Left ventricle myocardium inferior (tissue), 1 donor: ENCODE measurements at places on chromosomes 11 and 22. TPM values are rescaled to one million over a fixed set of nuclear protein-coding genes. Genes with fewer than 3 reads are reported as not detected.

DNA sequence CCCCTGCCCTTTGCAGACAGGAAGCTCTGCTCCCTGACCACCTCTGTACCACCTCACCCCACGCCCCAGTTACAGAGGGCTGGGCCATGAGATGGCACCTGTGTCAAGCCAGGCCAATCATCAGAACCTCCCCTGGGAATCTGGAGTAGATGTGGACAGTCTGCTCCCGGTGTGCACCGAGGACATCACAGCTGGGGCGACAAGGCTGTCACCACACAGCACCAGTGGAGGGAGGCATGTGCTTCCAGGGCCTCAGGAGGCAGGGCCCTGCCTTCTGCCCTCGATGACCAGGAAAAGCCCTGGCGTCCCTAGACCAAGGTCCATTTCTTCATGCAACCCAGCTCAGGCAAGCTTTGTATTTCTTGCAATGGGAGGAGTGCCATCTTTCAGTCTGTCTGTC is 309.5 kb downstream of the CTTN start:
- DNase-seq: no peak

DNA sequence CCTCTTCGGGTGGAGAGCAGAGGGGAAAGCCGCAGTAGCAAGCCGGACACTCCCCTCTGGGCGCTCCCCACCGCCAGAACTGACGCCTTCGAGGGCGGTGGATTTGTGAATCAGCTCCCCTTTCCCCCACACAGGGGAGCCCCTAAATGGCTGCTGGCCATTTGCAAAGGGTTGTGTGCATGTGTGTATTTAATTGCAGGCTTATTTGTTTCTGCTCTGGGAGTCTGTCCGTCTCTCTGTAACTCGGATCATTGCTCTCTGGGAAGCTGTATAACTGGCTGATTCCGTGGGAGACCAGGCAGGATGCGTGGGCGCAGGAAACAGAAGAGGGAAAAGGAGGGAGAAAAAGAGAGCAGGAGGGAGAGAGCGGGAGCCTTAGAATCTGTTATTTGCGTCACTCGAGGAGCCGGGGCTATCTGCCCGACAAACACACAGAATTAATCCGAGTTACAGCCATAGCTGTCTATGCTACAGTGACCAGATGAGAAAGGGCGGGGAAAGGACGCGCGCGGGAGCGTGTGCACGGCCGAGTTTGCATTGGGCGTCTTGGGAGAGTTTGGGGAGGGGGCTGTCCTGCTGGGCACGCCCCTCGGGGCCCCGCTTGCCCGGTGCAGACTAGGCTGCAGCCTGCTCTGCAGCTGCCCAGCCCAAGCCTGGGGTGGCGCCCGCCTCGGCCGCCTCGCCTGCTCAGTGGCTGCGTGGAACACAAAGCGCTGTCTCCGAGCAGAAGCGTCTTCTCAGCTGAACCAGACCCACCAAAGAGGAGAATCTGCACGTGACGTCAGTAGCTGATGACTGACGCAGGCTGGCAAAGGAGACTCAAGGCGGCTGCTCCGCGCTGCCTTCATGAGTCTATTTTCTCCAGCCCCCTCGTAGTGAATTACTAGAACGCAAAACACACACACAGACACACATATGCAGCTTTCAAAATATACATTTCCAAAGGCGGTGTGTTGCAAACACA is 105.3 kb upstream of the HSD17B12 start:
- DNase-seq: peak; percentile 21

DNA sequence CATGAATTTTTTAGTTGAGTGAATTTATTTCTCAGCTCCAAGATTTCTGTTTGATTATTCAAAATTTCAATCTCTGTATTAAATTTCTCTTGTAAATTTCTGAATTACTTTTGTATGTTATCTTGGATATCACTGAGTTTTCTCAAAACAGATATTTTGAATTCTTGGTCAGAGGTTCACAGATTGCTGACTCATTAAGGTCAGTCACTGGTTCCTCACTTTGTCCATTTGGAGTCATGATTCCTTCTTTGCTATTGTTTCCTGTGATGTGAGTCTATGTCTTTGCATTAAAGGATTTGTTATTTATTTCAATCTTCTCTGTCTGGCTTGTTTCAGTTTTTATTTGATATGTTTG is 10.2 kb upstream of the IL17RA start:
- no peak for DNase-seq

Gene FBLN1
- total RNA-seq: 82.8 TPM

Gene SYT13
- 5.9 TPM for total RNA-seq

Gene PELI3
- total RNA-seq: 7.3 TPM

GRCh38 chr11:10021563-10021962 is 272.5 kb downstream of the SBF2 start:
- no peak for DNase-seq

DNA sequence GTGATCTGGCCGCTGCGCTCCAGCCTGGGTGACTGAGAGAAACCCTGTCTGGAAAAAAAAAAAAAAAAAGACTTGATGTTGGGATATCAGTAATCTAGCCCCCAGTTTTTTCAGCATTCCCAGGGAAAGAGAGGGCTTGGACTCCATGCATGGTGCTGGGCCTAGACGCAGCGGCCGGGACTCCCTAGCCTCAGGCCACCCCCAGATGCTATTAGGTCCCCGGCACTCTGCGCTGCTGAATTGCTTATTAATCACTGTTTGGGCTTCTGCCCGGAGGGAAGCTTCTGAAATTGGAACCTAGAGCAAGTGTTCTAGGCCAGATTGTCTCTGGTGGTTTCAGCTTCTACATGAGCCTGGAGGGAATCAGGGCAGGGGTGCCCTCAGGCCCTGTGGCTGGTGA is 39.0 kb downstream of the SLCO2B1 start:
- no peak for DNase-seq

GRCh38 chr11:36164506-36165250 is 124.5 kb downstream of the COMMD9 start:
- DNase-seq: no peak

DNA sequence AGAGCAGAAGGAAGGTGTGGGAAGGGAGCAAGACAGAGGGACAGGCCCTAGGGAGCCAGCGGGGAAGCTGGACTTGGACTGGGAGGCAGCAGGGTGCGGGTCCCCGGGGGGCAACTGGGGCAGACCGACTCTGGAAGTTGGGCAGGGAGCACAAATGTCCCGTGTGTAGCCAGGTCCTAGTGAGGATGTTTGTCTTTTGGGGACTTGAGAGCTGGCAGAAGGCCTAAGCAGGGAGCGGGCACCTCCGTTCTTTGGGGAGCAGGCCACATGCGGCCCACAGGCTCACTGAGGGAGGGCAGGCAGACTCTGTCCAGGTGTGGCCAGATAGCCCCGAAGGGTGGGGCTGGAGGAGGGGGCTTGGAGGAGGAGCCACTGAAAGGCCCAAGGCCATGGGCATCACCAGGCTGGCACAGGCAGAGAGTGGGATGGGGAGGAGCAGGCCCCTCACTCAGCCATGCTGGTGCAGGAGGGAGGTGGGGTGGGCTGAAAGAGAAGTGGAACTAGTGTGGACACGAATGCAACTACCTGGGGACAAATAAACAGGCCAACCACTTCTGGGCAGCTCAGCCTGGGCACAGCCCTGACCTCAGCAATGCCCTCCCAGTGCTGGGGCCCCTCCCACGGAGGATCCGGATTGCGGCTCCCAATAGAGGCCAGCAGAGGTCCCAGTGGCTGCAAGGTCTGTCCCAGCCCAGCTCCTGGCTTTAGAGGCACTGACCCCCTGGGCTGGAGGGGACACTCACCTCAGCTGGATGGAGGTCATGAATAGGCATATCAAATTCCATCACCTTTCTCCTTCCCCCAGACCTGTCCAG is 1.3 kb upstream of the SCARF2 start:
- DNase-seq: no peak

DNA sequence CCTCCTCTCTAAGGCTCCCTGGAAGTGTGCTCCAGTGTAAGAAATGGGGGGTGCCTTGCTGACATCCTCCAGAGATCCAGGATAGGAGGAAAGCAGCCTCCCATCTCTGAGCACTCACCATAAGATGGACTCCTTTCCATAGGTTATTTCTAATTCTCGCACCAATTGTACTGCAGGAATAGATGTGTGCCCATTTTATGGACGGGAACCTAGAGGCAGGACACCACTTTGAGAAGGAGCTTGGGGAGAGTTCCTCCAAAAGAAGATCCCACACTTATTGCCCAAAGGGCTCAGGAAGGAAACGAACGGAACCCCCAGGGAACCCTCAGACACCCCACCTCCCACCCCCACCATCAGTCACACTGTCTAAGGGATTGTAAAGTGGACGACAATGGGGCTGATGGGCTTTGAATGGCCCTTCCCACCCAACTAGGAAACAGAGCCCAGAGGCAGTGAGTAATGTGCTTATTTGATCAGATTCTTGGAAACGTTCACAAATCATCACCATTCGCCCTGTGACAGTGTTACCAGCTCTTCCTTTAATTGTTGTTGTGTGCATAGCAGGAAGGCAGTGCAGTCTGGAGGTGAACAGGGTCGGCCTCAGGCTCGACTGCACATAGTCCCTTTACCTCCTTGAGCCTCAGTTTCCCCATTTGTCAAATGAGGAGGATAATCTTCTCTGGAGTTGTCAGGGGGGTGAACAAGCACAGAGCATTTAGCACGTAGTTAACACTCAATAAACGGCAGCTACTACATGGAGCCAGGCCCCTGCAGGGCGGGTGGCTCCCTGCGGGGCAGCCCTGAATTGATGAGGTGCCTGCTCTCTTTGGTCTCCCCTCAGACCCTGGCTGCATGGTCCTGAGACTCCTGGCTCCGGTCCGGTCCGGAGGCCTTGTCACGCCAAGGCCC is 8.4 kb upstream of the MN1 start:
- no peak for DNase-seq

DNA sequence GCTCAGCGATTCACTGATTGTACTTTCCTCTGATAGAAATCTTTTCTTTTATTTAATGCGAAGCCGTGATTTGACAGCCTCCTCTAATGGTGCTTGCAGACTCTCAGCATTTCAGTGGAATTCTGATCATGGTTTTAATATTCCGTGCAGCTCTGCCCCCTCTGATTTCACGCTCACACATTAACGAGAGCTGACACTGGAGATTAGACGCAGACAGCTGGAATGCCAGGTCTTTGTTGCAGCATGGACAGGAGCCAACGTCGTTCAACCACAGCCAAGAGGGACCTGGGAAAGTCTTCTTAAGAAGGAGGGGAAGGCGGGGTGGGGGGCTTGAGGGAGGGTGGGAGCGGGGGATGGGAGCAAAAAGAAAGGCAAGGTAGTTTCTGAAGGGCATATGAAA is 186.4 kb downstream of the BLID start:
- peak; percentile 28 for DNase-seq

DNA sequence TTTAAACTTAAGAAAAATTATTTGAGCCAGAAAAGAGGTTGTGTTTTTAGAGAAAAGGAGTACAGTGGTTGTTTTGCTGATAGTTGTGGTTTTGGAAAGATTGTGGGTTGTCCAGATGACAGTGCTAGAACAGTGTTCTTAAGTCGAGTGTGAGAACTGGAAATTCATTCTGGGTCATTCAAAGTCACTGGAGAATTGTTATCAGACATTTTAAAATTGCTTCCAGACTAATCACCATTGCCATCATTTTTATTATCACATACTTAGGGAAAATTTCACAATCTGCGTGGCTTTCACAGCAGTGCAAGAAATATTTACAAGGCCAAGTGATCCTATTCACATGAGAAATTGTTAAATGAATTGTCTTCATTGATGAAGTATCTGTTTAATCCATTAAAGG is 242.2 kb upstream of the DDI1 start:
- no peak for DNase-seq

Gene BCO2
- total RNA-seq: 169 TPM

GRCh38 chr22:27250418-27250817 is 551.1 kb downstream of the MN1 start:
- DNase-seq: no peak

Gene NRXN2
- 0.71 TPM for total RNA-seq

DNA sequence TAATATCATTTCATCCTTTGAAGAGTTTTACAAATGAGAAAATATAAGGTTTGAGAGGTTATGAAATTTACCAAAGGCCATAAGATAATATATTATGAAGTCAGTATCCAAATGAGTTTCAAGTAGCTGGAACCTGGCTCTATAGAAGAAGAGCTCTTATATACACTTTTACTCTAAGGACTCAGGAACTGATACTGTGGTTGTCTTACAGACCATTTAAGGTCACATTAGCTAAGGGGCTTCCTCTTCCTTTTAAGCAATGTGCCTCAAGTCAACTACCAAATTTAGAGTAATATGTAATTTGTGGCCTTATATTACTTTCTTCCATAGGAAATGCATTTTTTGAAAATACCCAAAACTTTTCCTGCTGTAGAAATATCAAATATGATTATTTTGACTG is 369.3 kb downstream of the DLG2 start:
- no peak for DNase-seq

DNA sequence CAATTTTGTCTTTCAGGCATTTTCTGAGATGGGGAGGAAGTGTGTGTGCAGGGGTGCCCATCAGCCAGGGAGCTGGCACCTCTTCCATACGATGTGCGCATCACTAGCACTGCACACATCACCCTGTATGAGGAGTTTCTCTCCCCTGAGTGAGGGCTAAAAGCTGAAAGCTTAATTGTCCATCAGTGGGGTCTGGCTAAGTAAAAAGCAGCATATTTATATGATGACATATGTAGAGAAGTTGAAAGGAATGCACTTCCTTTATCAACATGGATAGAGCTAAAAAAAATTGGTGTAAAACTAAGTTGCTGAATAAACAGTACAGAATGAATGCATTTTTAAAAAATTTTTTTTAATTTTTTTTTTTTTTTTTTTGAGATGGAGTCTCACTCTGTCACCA is 4.0 kb downstream of the VSTM5 start:
- no peak for DNase-seq

GRCh38 chr11:18080451-18080850 is 25.4 kb downstream of the SAAL1 start:
- DNase-seq: no peak

GRCh38 chr11:123741159-123742030 is at the start of gene ZNF202:
Gene ZNF202, minus strand, starts transcription at chr11:123741660. Its CDS starts 10,772 bp downstream, at chr11:123730888.
- peak; percentile 93 for DNase-seq

DNA sequence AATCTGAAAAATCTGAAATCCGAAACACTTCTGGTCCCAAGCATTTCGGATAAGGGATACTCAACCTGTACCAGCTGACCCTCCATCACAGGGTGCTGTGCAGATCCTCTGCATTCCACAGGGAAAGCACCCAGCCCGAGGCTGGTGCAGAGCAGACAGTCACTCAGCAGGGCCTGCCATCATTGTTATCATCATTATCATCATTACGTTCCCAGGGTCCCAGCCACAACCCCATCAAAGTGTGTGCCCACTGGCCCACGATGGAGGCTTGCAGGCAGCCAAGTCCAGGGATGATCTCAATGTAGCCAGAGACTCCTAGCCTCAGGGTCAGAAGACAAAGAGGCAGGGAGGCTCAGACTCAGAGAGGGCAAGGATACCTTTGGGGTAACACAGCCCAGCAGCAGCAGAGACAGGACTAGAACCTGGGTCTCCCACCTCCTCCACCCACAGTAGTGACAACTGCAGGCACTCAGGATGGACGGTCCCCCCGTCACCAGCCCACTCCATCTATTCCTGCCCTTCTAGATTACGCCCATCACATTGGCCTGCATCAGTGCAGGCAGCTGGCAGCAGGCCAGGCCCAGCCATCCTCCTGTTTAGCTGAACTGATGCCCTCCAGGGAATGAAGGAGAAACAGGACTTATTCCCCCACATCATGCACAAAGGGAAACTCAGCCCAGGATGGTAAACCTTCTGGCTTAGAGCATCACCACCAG is 10.3 kb downstream of the GAL3ST1 start:
- no peak for DNase-seq
